Stimulated activated CD4-positive, alpha-beta T cell treated with anti-CD3 and anti-CD28 coated beads, Interleukin-15, amount 100 ng/mL, for 48 hours (primary cell): ENCODE measurements at places on chromosomes 5 and 9.

DNA sequence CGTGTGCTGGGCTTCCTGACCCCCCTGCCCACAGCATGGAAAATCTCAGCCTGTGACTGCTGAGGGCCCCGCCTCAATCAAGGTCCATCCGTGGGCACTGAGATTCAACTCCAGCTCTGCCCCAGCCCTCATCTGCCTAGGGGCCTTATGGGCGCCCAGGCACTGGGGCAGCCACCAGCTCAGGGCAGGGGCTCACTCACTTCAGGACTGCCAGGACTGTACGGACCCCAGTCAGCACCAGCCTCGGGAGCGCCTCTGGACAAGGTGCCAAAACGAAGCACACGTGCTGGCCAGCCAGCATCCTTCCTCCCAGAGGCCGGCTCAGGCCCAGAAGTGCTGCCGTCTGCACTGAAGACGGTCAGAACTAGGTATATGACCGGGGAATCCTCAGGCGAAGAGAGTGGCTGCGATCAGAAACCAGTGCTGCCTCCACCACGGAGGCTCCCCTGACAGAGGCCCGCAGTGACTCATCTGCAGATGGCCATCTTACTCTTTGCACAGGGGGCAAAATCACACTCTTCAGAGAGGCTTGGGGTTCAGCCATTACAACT lies 19.6 kb downstream of the CLPTM1L start:
- DNase-seq, result no peak

DNA sequence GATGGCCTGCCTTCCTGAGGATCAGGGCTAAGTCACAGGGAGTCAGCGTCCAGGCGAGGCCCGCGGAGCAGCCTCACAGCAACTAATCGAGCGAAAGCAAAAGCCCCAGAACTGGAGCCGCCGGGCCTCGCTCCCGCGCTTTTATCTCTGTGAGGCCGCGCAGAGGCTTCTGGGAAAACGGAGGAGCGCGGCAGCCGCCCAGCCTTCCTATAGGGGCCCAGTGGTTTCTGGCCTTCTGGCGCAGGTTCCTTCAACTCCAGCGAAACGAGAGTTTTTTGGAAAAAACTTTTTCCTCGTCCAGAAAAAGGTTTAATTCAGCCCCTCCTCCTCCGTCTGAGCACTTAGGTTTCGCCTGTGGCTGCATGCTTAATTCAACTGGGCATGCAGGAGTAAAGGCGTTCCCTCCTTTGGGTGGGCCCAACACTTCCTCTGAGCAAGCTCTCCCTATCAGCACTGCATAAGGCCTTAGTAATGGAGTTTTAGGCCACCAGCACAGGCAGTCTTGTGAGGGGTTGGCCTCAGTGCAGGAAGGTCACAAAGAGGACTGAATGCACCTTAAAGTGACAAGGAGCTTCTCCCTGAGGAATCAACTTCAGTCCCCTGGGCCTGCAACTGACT lies at the start of gene MEIKIN:
MEIKIN (minus strand) TSS at position 113 of the 618 bp plus-strand sequence. CDS start 158 bp downstream, outside the sequence.
- DNase-seq, result no peak

DNA sequence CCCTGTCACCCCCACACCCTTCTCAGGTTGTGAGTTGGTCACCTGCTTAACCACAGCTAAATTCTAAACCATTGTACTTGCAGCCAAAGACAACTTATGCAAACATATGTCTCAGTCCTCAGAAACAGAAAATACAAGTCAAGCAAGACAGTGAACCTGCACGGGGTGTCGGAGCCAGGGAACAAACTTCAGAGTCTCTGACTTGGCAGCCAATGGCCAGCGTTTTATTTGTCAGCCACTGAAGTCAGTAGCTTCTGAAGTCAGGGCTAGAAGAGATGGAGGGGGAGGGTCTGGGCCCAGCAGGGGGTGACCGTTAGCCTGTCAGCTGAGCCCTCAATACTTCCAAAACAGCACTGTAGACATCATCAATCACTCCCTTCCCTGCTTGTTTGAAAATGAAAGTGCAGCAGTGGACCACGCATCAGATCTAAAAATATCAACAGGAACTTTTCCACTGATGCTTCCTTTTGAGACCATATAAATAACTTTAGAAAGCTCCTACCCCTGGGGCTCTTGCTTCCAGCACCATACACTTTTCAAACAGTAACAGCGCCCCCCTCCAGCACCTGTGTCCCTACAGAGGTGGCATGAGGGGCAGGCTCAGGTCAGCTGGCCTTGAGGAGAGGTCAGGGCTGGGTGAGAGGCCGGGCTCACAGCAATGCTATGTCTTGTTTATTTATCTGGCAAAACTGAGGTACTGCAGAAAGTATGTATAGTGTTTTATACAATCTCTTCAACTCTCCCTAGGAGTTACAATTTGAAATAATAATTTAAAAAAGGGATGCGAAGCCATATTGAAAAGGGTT lies 142.5 kb downstream of the ACER2 start:
- DNase-seq, result no peak

- DNase-seq, result no peak
These were observed 9.3 kb downstream of the LIX1 start for GRCh38 chr5:97133101-97133500.

DNA sequence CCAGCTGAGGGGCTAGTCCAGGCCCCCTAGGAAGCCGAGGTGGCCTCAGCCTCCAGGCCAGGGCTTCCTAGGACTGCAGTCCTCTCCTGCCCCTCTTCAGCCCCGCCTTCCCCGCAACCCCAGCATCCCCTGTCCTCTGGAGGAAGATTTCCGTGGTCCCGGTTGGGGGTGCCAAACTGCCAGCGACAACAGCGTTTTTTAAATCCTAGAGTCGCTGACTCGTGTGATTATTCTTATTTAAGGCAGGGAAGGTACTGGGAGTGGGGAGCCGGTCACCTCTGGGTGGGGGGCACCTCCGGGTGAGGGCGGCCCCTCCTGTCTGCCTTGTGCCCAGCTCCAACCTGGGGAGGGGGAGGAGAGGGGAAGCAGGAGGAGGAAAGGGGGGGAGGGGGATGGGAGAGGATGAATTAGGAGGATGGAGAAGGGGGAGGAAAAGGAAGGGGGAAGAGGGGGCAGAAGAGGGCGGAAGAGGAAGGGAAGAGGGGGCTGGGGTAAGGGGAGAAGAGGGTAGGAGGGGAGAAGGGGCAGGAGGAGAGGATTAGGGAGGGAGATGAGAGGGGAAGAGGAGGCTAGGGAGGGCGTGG lies 173.1 kb upstream of the IER5L start:
- DNase-seq, result no peak

DNA sequence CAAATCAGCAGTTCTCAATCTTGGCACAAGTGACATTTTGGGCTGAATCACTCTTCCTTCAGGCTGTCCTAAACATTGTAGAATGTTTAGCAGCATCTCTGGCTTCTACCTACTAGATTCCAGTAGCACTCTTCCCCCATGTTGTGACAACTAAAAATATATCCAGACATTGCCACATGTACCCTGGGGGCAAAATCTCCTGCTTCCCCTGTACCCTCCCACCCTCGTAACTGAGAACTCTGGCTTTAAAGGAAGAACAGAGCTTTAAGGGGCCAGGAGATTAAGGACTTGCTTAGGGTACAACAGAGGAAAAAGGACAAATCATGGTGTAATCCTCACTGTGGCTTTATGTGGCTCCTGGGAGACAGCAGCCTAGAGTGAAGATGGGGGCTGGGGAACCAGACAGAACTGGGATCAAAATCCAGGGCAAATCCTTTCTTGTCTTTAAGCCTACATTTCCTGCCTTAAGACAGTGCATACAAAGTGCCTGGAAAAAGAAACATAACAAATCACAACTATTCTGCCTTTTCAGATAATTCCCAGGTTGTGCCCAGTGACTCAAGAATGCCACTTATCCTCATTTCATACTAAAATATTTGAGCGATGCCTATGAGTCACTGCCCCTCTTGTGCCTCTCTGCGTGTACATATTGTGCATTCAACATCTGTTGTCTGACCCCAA lies 109.3 kb downstream of the DAPK1 start:
- no peak for DNase-seq

DNA sequence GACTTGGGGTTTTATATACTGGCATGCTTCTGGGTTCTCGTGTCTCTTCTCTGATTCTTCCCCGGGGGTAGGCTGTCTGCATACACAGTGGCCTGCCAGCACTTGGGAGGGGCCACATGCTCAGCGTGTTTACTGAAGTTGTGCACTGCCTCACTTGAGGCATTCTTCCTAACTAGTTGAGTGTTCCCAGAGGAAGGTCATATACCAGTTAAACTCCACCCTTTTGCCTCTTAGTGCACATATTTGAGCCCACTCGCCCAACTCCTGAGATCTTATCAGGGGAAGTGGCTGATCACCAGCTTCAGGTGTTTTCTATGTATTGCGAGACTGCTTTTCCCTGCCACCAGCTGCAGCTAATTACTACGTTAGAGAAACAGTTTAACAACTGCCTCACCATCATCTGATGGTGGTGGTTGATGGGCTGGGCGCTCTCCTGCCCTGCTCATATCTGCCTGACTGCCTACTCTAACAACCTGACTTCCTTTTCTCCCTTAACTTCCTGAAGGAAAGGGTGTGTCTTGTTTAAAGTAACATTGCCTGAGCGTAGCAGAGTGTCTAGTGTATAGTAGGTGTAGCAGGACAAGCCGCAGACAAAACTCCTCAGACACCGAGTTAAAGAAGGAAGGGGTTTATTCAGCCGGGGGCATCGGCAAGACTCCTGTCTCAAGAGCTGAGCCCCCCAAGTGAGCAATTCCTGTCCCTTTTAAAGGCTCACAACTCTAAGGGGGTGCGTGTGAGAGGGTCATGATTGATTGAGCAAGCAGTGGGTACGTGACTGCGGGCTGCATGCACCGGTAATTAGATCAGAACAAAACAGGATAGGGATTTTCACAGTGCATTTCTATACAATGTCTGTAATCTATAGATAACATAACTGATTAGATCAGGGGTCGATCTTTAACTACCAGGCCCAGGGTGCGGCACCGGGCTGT lies 60.1 kb upstream of the CLINT1 start:
- DNase-seq, result no peak

DNA sequence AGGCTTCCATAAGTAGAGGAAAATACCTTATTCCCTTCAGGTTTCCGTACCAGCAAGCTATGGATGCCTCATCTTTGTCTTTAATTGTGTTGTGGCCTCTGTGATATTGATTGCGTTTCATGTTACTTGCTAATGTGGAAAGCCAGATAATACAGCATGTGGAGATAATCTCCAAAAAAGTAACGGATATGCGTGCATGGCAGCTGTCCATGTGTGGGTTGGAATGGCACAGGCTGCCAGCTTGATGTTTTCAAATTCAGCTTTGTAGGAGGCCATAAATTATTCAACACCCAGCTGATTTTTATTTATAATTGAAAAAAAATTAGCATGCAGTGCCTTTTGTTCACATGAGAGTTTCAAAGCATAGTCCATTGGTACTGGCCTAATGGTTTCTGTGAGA lies 144.9 kb downstream of the GIN1 start:
- DNase-seq, result no peak

DNA sequence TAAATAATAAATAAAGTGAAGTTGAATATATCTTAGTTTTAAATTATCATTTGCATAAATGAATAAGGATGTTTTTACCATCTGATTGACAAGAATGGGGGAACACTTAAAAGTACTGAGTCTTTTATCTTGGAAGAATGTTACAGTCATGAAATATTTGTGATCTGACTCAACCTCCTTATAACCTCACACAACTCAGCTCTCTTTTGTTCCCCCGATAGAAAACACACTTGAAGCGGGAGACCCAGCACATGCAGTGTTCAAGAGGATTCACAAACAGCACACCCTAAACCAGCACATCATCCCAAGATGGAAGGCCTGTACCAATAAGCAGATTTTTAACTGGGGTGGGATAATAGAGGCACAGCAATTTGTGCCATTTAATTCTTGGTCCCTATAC lies 15.5 kb downstream of the BAAT start:
- no peak for DNase-seq

- DNase-seq, result no peak
These were observed 181.6 kb upstream of the NUDT12 start for GRCh38 chr5:103744159-103744558.

- DNase-seq, result no peak
These were observed 714.1 kb upstream of the CDH10 start for GRCh38 chr5:25358919-25359318.
